ENCODE measurements at places on chromosomes 16 and 17.

DNA sequence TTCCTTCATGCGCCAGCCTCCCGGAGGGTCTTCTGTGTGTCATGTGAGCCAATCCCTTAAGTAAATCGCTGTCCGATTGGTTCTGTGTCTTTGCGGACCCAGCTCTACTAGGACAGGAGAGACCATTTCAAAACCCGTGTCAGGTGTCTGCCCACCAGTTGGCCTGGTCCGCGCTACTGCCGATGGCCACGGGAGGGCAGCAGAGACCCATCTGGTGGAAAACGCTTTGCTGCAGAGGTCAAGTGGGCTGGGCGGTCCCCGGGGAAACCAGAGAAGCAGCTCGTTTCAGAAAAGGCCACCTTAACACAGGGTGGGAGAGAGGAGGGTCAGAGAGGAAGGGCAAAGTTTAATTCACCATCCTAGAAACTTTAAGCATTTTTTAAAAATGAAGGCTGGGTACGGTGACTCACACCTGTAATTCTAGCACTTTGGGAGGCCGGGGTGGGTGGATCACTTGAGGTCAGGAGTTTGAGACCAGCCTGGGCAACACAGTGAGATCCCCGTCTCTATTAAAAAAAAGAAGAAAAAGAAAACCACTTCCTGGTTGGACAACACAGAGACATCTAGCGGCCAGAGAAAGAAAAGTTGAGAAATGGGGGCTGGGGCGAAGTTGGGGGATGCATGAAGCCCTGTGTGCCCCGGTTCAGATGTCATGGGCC is 2.8 kb upstream of the CIBAR2 start:
- DNase-seq: peak; percentile 79

DNA sequence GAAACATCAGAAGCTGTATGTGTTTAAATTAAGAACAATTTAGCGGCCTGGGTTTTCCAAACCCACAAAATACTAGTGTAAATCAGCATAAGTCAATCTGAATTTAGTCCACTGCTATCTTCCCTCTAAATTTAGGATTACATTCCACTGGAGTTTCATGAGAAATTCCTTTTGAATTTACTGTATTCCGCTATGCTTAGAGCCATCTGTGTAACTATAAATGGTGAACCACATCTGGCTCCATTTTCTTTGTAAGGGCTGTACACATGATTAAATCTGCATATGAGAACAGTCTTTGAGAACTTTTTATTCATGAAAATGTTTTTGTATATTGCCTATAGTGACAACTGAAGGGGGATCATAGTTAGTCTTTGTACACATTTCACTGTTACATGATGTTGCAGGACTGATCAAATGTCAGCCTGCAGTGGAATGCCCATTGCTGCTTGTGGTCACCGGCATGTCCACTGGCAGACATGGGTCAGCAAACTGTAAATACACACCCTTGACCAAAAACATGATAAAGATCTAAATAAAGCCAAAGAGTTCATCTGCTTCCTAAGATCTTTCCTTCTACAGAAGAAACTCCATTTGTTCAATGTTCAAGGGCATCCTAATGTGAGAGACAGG is 36.8 kb downstream of the RPGRIP1L start:
- DNase-seq: no peak

DNA sequence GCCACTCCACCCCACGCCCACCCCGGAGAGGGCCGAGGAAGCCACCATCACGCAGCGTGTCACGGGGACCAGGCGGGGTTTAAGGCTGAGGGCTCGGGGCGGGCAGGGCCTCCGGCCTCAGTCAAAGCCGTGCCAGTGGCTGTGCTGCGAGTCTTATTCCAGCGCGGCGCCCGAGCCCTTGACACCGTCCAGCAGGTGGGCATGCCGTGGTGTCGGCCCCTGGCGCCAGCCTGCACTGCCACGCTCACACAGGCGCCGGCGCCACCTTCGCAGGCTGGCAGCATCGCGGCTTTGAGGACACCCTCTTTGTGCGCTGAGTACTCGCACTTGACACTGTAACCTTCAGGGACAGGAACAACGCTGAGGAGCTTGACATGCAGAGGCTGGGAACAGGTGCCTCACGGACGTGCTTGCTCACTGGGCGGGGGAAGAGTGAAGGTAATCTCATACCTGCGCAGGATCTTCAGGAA is 34.0 kb upstream of the ZNF629 start:
- no peak for DNase-seq

DNA sequence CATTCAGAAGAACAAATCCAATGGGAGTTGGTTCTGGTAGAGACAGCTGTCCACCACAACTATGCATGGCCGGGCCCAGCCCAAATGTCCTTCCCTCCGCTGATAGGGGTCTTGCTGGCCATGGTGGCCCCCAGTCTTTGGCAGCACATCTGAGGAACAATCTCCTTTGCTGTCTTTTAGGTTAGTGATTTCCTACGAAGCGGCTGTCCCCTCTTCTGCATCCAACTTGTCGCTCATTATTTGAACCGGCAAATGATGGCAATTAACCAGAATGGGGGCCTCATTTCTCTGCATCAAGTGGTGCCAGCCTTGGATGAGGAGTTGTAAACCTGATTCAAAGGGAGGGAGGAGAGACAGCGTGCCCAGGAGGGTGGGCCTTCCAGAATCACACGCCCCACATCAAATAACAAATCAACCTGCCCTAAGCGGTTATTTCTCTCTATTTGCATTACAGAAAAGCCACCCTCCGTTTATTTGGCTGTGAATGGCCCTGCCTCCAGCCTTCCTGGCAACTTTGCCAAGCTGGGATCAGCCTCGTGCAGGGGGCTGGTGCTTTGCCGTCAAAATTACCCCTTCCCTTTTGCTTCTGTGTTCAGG is 156.5 kb downstream of the RGS9 start:
- no peak for DNase-seq

GRCh38 chr17:51231999-51232398 is 27.9 kb downstream of the MBTD1 start:
- no peak for DNase-seq

GRCh38 chr17:6670999-6671398 is 19.4 kb downstream of the C17orf100 start:
- no peak for DNase-seq

GRCh38 chr17:77375917-77376651 is 235.3 kb downstream of the SEC14L1 start:
- no peak for DNase-seq

- no peak for DNase-seq
Observed at GRCh38 chr17:46847204-46848191, 3.9 kb upstream of the WNT9B start.

GRCh38 chr17:40517286-40517662 is 15.9 kb upstream of the TNS4 start:
- no peak for DNase-seq

DNA sequence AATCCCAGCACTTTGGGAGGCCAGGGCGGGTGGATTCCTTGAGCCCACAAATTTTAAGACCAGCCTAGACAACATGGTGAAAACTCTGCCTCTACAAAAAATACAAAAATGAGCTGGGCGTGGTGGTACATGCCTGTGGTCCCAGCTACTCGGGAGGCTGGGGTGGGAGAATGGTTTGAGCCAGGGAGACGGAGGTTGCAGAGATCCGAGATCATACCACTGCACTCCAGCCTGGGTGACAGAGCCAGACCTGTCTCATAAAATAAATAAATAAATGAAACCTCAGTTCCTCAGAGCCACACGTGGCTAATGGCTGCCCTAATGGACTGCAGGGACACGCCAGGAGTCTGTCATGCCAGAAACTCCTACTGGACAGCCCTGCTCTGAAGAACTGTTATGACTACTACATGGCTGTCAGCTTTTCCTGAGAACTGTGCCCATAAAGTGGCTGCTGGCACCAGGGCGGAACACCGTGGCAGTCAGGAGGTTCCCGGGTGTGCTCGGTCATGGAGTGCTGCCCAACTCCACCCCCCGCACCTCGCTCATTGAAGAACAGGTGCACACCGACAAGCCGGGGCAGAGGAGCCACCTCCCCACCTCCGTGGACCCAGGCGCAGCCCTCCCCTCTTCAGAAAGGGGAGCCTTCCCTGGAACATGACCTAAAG is 4.3 kb downstream of the TMEM11 start:
- no peak for DNase-seq

DNA sequence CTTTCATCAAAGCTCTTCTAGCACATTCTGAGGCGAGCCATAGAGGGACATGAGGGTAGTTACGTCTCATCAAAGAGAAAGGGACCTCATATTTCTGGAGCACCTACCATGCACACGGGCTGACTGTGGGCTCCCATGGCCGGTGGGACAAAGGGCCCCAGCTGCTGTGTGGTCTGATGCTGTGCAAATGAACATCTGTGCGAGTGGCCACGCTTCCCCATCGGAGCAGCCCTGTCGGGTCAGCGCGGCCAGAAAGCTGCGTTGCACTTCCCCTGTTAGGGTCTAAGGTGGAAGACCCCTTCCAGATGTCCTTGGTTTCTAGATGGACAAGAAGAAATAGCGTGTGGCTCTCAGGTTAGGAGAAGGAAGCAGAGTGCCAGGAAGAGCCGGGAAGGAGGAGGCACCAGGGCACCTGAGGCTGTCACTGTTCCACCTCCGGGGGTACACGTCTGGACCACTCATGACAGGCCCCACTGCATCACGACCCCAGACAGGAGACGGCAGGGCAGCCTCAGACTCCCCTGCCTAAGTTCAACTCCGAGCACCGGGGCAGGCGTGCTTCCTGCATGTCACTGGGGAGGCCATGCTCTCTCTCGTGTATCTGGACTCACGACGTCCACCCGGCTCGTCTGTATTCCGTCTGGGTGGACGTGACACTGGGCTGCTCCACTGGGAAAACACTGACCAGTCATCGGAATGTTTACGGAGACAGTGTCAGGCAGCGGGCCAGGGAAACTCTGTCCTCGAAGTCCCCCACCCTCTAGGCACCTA is 8.5 kb upstream of the BAIAP2 start:
- no peak for DNase-seq

DNA sequence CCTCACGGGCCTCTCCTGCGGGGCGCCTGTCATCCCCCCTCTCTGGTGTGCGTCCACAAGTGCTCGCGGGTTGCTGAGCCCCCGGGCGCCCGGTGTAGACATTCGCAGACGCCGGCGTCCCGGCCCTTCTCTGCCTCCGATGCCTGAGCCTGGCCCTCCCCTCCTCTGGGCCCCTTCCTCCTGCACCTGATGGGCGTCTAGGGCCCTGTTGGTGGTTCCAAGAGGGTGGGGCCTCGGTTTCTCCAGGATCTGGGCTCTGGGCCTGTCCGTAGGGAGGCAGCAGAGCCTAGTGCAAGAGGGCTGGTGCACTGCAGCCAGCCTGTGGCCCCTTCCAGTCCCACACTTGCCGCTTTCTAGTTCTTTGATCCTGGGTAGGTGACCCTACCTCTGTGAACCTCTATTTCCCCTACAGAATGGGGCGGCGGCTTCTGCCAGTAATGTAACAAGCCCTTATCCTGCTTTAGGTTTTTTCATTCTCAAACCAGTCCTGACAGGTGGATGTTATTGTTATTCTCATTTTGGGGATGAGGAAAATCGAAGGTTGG is 623 bp downstream of the E4F1 start:
- DNase-seq: peak; percentile 54

DNA sequence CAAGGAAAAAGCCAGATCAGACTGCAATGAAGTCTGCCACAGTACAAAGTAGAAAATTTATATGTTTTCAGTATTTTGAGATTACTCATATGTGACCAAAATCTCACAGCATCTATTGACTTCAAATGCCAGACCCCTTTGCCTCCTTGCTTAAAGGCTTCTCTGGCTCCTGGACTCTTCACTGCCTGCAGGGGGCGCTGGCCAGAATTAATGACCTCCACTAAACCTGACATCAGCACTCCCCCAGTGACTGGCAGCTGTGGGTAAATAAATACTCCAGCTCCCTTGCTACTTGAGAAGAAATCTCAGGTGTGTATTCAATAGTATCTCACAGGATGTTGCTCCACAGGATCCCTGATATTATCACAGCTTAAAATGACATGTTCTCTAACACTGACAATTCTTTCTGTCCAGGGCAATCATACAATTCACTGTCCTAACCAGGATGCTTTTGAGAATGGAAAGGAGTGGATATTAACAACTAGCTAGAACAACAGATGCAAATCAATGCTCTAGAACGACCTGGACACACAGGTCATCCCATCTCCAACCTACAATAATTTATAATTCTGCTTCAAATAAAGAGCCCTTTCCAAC is 4.0 kb downstream of the BECN1 start:
- peak; percentile 73 for DNase-seq

- no peak for DNase-seq
Observed at GRCh38 chr16:89041571-89042481, 51.8 kb upstream of the ACSF3 start.

- DNase-seq: no peak
Observed at GRCh38 chr17:1169221-1169928, 10.4 kb downstream of the ABR start.

DNA sequence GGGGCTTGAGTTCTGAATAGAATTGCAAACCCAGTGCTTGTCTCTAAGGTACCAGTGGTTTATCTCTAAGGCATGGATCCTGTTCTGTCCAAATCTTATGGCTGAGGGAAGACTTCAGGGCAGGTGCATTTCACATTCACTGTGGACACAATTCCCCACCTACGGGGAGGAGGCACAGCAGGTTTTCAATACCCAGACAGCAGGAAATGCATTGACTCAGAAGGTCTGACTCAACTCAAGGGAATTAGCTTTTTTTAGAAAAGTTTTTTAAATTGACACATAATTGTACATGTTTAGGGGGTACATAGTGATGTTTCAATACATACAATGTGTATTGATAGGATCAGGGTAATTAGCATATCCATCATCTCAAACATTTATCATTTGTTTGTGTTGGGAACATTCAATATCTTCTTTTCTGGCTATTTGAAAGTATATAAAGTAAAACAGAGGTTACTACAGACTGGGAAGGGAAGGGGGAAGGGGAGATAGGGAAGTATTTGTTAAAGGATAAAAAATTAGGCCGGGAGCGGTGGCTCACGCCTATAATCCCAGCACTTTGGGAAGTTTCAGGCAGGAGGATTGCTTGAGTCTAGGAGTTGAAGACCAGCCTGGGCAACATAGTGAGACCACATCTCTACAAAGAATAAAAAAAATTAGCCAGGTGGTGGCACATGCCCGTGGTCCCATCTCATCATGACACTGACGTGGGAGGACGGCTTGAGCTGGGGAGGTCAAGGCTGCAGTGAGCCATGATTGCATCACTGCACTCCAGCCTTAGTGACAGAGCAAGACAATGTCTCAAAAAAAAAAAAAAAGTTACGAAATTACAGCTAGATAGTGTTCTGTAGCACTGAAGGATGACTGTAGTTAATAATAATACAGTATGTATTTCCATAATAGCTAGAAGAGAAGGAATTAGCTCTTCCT is 54.9 kb downstream of the RGS9 start:
- DNase-seq: no peak

DNA sequence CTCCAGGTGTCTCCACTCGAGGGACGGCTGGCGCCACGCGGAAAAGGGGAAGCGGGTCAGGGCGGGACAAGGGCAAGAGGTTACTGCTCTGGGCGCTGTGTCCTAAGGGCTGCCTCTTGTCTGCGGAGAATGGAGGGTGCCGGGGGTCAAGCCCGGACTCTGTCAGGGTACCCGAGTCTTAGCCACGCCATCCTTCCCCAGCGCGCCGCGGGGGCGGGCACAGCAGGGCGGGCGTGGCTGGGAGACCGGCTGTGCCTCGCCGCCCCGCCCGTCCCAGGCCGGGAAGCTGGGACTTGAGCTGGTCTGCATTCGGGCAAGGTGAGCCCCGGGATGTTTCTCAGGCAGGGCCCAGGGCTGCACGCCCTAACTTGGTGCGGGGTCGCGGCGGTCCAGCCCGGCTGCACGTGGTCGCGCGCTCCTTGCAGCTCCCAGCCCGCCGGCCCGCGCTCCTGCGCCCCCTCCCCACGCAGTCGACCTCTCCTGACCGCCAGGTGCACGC is 6.2 kb upstream of the ACTG1 start:
- no peak for DNase-seq

- DNase-seq: no peak
Observed at GRCh38 chr16:75616521-75617010, 6.5 kb downstream of the ADAT1 start.

All from germinal center (tissue), 1 donor.